ENCODE measurements at places on chromosomes 3 and 15. TPM values are rescaled to one million over a fixed set of nuclear protein-coding genes. Genes with fewer than 3 reads are reported as not detected.

The GOLGA8H gene
- total RNA-seq: 0.31 TPM

The OIP5 gene
- 3.1 TPM for total RNA-seq

The DNAH1 gene
- 1.6 TPM for total RNA-seq

The PARP6 gene
- total RNA-seq: 54.6 TPM

The TRPC1 gene
- total RNA-seq: 157 TPM

The C3orf85 gene
- not detected for total RNA-seq

The HTR3E gene
- total RNA-seq: not detected

The FEZF2 gene
- total RNA-seq: 15.0 TPM

The ISL2 gene
- not detected for total RNA-seq

The GP5 gene
- not detected for total RNA-seq

The IL17RE gene
- not detected for total RNA-seq

The IL12A gene
- 0.47 TPM for total RNA-seq

The GOLGA8Q gene
- total RNA-seq: 0.62 TPM

The B4GALT4 gene
- total RNA-seq: 11.5 TPM

The SH3GL3 gene
- total RNA-seq: 186 TPM

The LINGO1 gene
- total RNA-seq: 45.7 TPM

The MAP1A gene
- total RNA-seq: 35.7 TPM

The EXD1 gene
- total RNA-seq: 0.78 TPM

The CCR5 gene
- total RNA-seq: 0.16 TPM

The NPAP1 gene
- 0.31 TPM for total RNA-seq

The C15orf62 gene
- total RNA-seq: not detected

The KBTBD13 gene
- total RNA-seq: not detected

The TRPM1 gene
- not detected for total RNA-seq

The RPUSD2 gene
- total RNA-seq: 14.2 TPM

The ANKUB1 gene
- total RNA-seq: 0.78 TPM

The ACAD9 gene
- 27.6 TPM for total RNA-seq

The ALG1L2 gene
- total RNA-seq: 0.62 TPM

The HES1 gene
- total RNA-seq: 13.6 TPM

The UBAP1L gene
- total RNA-seq: 2.7 TPM

The TMED3 gene
- 28.7 TPM for total RNA-seq
